ENCODE measurements at places on chromosomes 6 and 20.

DNA sequence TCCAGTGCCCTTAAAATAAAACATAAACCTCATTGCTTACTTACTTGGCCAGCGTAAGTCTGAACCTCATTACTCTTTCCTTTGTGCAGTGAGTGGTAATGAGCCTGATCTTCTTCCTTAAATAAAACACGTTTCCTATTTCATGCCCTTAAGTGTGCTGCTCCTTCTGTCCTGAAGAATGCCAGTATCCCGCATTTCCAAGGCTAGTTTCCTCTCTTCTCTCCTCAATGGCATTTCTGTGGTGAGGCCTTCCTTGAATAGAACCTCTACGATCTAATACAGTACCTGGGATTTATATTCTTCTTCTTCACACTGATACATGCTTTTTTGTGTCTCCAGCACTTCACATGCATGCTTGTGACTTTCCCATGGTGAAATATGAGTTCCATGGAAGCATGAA lies 523.4 kb upstream of the CDH4 start:
- no peak for DNase-seq

DNA sequence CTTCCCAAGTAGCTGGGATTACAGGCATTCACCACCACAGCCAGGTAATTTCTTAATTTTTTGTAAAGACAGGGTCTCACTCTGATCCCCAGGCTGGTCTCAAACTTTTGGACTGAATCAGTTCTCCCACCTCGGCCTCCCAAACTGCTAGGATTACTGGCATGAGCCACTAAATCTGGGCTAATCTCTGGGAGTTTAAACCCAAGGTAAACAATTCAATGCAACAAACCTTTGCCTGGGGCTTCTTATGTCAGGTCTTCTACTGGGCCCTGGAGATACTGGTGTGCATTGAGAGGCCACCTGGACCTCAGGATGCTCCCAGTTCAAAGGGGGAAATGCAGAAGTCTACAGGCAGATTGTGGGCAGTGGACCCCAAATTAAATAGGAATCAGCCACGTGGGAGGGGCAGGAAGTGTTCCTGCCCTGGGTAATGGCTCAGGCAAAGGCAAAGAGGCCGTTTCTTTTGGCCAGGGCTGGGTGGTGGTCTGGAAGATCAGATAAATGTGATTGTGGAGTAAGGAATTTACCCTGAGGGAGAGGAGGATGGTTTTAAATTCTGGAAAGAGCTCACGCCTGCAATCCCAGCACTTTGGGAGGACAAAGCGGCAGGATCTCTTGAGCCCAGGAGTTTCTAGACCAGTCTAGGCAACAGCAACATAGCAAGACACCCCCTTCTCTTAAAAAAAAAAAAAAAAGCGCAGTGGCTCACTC lies 1.3 kb upstream of the MYBL2 start:
- no peak for DNase-seq

GRCh38 chr6:137043710-137044365 lies 927 bp downstream of the IL20RA start:
- DNase-seq, result no peak

DNA sequence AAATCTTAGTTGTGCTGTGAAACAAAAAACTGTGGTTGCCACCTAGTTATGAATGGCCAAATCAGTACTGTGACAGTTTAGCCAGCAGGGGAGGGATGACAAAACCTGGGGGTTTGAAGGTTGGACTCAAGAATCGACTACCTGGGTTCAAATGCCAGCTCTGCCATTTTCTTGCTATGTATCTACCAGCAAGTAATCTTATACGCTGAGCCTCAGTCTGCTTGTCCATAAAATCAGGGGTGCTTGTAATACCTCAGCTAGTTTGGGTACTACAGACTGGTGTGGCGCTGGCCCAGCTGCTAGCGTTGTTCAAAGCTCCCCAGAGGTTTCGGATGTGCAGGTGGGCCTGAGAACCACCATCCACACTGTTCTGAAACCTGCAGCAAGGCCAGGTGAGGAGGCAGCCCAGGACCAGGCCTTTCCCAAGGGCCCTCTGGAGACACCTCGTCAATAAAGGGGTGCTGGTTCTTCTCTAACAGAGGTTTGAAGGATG lies 40.4 kb downstream of the TRAM2 start:
- no peak for DNase-seq

GRCh38 chr20:47392015-47392720 lies 35.7 kb upstream of the ZMYND8 start:
- DNase-seq, result no peak

GRCh38 chr20:31698803-31699718 lies 23.6 kb downstream of the BCL2L1 start:
- DNase-seq, result no peak

- no peak for DNase-seq
Measured at GRCh38 chr6:112004201-112005012, 49.5 kb upstream of the CCN6 start.

GRCh38 chr20:15440049-15440820 lies 1102.8 kb upstream of the FLRT3 start:
- no peak for DNase-seq

GRCh38 chr6:131161987-131162386 lies 26.7 kb downstream of the AKAP7 start:
- no peak for DNase-seq

DNA sequence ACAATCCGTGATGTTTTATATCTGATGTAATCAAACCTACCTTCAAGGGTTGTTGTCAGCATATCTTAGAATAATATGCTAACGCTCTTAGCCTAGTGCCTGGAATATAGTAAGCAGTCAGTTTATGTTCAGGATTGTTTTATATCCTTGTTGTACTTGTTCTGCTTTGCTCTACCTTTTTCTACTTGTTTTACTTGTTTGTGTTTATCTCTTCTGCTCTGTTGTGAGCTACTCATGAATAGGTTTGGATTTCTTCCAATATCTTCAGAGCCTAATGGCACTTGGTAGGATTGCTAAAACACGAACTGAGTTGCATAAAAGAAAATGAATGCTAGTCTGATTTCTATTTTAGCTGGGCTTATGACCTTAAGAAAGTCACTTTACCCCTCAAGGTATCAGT lies 40.1 kb downstream of the DNAH8 start:
- no peak for DNase-seq

DNA sequence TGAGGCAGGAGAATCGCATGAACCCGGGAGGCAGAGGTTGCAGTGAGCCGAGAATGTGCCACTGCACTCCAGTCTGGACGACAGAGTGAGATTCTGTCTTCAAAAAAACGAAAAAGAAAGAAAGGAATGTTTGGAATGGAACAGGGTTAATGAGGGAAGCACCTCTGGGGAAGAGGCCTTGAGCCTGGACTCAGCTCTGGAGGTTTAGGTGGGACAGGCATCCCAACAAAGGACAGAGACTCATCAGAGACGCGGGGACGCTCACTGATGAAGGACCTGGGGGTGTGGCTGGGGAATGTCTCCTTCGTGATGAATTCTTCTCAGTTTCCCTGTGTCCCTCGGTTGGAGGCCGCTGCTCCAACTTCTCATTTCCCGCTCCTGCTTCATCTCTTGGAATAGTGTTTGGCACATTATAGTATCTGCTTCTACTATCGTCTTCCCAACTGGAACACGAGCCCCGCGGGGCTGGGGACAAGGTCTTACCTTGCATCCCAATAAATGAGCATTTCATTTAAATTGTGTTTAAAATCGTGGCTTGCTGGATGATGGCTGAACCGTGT lies 27.6 kb downstream of the KIF25 start:
- no peak for DNase-seq

DNA sequence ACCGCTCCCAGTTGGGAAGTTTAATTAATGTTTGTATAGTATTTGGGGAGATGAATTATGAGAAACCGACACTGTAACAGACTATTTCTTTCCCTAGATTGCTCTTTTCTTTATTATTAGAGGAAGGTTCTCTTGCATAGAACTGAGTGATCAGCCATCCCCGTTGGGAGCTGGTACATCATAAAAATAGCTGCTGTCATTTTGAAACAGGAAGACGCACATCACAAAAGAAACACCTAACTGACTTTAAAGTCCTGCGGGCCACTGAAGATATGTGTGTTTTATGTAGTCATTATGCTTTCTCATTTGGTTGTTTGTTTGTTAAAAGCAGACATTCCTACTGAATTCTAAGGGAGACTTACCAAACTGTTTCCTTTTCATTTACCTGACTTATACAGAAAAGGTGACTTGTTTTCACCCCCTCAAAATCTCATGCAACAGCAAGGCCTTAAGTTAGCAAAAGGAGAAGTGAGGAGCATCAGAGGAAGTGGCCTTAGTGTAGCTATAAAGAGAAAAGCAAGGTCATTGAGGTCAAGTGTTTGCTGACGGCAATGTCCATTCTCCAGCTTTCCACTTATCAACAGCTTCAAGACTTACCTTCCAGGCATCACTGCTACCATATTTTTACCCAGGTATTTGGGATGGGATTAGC lies 91.0 kb downstream of the PKHD1 start:
- no peak for DNase-seq

- DNase-seq, result no peak
Measured at GRCh38 chr6:106161311-106161874, 75.3 kb downstream of the PRDM1 start.

- no peak for DNase-seq
Measured at GRCh38 chr6:156840606-156841005, 63.4 kb downstream of the ARID1B start.

- no peak for DNase-seq
Measured at GRCh38 chr6:169930799-169931198, 179.4 kb downstream of the ERMARD start.

GRCh38 chr6:31861150-31861549 lies 1.5 kb downstream of the NEU1 start:
- no peak for DNase-seq

DNA sequence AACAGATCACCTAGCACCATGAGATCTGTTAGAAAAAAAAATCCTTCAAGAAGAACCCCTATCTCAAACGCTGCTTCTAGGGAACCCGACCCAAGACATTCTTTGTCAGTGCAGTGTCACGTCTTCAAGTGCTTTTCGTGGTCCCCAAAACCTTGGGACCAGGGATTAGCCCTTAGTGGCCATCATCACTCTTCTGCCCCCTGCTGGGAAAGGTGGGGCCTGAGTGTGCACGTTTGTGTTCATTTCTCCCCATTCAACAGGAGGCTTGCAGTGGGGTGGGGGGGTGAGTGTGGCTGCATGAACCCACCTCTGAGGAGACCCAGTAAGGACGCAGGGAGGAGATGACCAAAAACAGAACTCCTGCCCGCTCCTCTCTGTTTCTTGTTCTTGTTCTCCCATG lies 218.2 kb upstream of the RNF24 start:
- DNase-seq, result no peak

DNA sequence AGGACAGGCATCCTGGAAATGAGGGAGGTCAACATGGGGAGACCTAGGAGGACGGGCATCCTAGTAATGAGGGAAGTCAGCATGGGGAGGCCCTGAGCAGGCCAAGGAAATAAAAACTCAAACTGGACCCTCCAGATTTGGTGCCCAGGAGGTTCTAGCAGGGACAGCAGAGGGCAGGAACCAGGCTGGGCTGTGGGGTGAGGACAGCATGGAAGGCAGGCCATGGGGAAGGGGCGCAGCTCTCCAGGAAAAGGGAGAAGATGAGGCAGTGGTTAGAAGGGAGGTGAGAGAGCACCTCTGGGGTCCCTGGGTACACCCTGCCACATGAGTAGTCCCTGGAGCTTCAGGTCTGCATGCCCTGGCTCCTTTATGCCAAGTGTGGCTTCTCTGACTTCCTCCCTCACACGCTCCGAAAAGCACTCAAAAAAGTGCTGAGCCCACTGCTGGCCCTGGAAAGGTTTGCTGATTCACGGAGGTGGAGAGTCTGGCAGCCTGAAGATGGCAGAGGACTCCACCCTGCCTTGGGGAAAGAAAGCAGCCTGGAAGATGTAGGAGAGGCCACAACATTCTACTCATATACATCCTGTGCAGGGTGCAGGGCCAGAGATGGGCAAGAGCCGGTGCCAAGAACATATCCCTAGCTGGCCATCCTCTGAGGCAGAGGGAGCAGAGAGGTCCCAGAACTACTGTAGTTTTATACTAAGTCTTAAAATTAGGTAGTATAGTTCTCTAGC lies 154.9 kb downstream of the MRPL14 start:
- DNase-seq, result no peak

DNA sequence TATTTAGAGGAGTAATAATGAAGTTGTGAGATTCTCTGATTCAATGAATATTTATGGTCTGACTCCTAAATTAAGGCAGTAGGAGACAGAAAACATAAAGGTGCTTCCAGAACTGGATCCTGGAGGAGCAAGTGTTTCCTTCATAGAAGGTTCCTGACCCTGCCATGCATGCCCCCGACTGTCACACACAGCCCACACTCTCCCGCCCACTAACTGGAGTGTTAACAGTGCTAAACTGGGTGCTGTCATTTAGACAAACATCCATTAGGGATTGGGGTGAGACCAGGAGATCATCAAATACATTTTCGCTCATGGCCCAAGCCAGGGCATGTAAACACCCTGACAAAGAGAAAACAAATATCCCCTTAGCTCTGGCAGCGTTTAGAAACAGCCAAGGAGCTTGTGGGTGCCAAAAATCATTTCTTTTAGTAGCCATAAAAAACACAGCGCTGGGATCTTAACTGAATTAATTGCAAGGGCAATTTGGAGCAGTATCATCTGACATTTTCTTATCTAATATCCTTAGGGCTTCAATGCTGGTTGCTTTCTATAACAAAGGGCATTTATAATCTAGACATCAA lies 46.8 kb downstream of the INSM1 start:
- DNase-seq, result no peak

DNA sequence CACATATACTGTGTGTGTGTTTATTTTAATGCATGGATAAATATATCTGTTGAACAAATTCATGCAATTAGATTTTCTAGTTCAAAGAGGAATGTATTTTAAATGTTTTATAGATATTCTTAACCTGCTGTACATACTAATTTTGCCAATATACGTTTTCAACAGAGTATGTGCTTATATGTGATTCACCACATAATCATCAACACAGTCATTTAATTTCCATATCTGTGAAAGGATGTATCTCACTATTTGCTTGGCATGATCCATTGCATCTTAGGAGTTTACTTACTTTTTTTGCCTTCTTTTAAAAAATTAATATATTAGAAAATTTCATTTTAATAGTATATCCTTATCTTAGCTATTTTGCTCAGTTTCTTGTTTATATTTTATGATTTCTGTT lies 902.3 kb upstream of the CITED2 start:
- no peak for DNase-seq
